Karpas-422 (cell line): ENCODE measurements at places on chromosomes 5 and 9.
A peak's percentile ranks its signal among the peaks of the same experiment; 100 is the strongest.

- H3K36me3 ChIP-seq = peaks cover 11% of the 10 kb centered on the region; the same call in 1 of the 2 replicates
- no peak overlapping the region for H3K4me3 ChIP-seq
- H3K27me3 ChIP-seq = no peaks in the 10 kb centered on the region
- no peaks in the 10 kb centered on the region for H3K4me1 ChIP-seq
- no peak overlapping the region for H3K27ac ChIP-seq
- no peak for DNase-seq
Measured at GRCh38 chr5:179869101-179869500, 10.5 kb upstream of the MRNIP start.

GRCh38 chr9:89879276-89879675 lies 274.5 kb downstream of the GADD45G start:
- no peaks in the 10 kb centered on the region for H3K36me3 ChIP-seq
- no peaks in the 10 kb centered on the region for H3K4me1 ChIP-seq
- no peaks in the 10 kb centered on the region for H3K27me3 ChIP-seq
- H3K4me3 ChIP-seq = no peak overlapping the region

DNA sequence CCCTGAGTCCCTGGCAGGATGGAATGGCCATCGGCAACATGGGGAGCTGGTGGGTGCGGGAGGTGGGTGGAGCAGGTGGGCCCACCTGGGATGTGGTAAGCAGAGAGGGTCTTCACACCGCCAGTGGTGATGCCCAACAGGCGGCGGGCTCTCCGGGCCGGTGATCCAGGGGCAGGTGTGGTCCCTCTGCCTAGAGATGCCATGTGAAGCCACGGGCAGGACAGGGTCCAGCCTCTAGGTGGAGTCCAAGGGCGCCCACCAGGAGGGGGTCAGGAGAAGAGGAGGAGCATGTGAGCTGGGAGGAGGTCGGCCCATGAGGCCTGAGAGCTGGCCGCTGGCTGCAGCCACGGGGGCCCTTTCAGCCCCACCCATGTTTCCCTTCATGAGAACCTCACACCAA lies 221.1 kb downstream of the FANCC start:
- no peaks in the 10 kb centered on the region for H3K36me3 ChIP-seq
- no peak overlapping the region for H3K4me3 ChIP-seq
- H3K27ac ChIP-seq = no peak overlapping the region

DNA sequence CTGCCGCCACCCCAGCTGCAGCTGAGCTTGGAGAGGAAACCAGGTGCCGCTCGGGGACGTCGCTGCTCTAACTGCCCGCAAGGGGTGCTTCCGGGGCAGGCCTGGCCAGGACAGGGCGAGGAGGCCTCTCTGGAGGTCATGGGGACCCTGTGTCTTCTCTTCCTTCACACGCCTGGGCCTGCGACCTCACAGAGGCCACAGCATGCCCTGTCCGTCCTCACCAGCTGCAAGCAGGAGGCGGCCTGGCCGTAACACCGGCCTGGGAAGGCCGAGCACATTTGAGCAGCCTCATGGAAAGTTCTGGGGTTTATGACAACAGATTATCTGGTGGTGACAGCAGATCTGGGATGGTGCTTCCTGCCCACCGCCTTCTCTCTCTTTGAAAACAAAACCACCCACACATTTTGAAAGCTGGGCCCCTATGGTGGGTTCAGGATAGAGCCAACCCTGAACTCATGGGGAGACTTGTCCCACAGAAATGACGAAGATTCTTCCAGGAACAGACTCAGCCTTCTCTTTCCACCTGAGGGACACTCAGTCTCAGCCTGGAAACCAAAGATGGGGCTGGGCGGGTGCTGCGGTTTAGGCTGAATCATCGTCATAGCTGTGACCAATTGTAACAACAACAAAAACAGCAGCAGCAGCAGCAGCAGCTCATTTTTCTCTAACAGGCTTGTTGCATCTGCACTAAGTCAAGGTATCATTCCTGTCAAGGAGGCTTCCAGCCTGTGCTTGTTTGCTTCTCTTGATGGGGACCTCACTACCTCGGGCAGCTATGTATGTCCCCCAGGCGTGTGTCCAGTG lies 99.6 kb upstream of the RAPGEF1 start:
- H3K4me1 ChIP-seq = no peaks in the 10 kb centered on the region
- H3K36me3 ChIP-seq = no peaks in the 10 kb centered on the region
- no peak overlapping the region for H3K27ac ChIP-seq
- DNase-seq = no peak

DNA sequence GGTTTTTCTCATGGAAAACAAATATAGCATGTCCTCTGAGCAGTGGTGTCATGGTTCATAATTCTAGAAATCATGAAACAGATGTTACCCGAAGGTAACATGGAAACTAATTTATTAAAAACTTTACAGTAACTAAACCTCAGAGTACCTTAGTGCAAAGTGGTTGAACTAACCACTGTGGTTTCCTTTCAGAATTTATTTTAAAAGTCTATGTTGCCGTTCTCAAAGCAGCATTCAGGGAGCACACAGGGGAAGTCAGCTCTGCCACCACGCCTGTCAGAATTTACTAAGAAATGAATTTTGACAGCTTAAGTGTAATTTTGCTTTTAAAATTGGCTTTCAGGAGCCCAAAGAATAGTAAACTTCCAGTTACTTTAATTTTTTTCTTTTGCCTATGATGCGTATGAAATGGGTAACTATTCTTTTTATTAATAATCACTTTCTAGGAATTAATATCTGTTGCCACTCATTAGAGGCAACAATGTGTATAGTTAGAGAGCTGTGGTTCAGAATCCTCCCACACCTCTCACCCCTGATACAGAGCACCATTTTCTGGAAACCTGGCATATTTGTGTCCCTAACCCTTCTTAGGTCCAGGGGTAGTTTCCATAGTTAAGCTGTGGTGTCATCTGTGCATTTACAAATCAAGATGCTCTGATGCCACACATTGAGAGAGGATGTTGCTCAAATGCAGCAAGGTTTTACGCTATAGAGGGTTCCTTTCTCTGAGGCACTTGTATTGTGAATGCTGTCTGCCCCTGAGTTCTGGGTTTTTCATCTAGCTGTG lies 202.6 kb downstream of the ZSWIM6 start:
- H3K27me3 ChIP-seq = no peaks in the 10 kb centered on the region
- H3K36me3 ChIP-seq = no peaks in the 10 kb centered on the region
- no peak overlapping the region for H3K27ac ChIP-seq

- no peaks in the 10 kb centered on the region for H3K36me3 ChIP-seq
- peaks cover 36% of the 10 kb centered on the region for H3K4me1 ChIP-seq
- H3K27me3 ChIP-seq = no peaks in the 10 kb centered on the region
- H3K4me3 ChIP-seq = no peak overlapping the region
- peak; percentile 92 for DNase-seq
Measured at GRCh38 chr9:120944434-120944843, 17.8 kb upstream of the TRAF1 start.

- H3K36me3 ChIP-seq = no peaks in the 10 kb centered on the region
- no peak overlapping the region for H3K27ac ChIP-seq
- H3K4me3 ChIP-seq = peak overlapping the region; percentile 50; the same call in 1 of the 2 replicates
- no peaks in the 10 kb centered on the region for H3K27me3 ChIP-seq
- H3K4me1 ChIP-seq = peaks cover 28% of the 10 kb centered on the region
Measured at GRCh38 chr5:141914199-141914743, 9.4 kb upstream of the DELE1 start.

DNA sequence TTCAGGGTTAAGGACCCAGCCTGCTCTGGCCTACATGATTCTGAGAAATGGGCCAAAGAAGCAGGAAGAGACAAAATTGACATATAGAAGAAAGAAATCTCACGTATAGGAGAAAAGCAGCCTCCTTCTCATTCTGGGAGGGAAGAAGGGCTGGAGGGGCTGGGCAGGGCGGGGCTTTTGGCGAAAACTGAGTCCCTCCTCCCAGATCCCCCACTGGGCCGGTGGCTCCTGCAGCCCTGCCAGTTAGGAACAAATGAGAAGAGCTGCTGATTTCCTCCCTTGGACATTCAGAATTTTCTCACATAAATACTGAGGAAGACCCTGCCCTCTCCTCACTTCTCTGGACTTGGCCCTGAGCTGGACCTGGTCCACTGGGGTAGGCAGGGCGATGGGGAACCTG lies at the start of gene WNT8A:
TSS of gene WNT8A (plus strand) at position 332 of the 400 bp plus-strand sequence. CDS start 95 bp downstream, outside the sequence.
- no peaks in the 10 kb centered on the region for H3K27me3 ChIP-seq
- no peaks in the 10 kb centered on the region for H3K36me3 ChIP-seq
- H3K27ac ChIP-seq = no peak within 1 kb of the TSS
- H3K4me1 ChIP-seq = peaks cover 4% of the 10 kb centered on the region
